Activated CD8-positive, alpha-beta T cell treated with anti-CD3 and anti-CD28 coated beads for 36 hours (primary cell): ENCODE measurements at places on chromosomes 1 and 21.
A peak's percentile ranks its signal among the peaks of the same experiment; 100 is the strongest.

GRCh38 chr1:160853014-160853413, 9.7 kb downstream of the CD244 start:
- no peak overlapping the region for H3K4me3 ChIP-seq
- no peak overlapping the region for H3K27ac ChIP-seq
- peaks cover 13% of the 10 kb centered on the region for H3K4me1 ChIP-seq
- no peaks in the 10 kb centered on the region for H3K36me3 ChIP-seq
- H3K27me3 ChIP-seq = no peaks in the 10 kb centered on the region

- no peaks in the 10 kb centered on the region for H3K27me3 ChIP-seq
- peak; percentile 70 for DNase-seq
- H3K4me1 ChIP-seq = peaks cover 7% of the 10 kb centered on the region
- H3K27ac ChIP-seq = no peak overlapping the region
Observed at GRCh38 chr1:205430696-205431305, 8.9 kb upstream of the LEMD1 start.

GRCh38 chr21:35026617-35027562, 22.2 kb downstream of the RUNX1 start:
- peaks cover 14% of the 10 kb centered on the region for H3K36me3 ChIP-seq
- no peaks in the 10 kb centered on the region for H3K27me3 ChIP-seq
- peak overlapping the region; percentile 97 for H3K27ac ChIP-seq

GRCh38 chr1:19073311-19074186, 117.1 kb upstream of the IFFO2 start:
- H3K36me3 ChIP-seq = peaks cover 48% of the 10 kb centered on the region
- H3K27me3 ChIP-seq = no peaks in the 10 kb centered on the region
- no peak overlapping the region for H3K4me3 ChIP-seq
- peaks cover 33% of the 10 kb centered on the region for H3K4me1 ChIP-seq

DNA sequence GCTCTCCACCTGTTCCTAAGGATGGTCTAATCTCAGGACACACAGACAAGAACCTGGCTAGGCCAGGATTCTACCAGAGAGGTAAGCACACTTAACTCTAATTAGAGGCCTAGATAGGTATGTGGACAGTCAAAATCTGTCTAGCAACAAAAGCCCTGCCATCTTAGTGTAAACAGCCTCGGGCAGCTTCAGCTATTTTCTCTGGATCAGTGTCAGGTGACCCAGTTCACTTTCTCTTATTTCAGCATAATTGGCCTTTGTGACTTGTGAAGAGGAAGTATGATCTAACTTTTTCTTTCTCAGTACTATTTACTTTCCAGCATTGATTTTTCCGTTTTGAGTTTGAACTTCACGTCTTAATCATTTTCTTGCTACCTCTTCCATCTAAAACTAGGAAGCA, 217.7 kb downstream of the CRB1 start:
- H3K27ac ChIP-seq = no peak overlapping the region
- DNase-seq = no peak
- H3K4me3 ChIP-seq = no peak overlapping the region
- peaks cover 13% of the 10 kb centered on the region for H3K4me1 ChIP-seq

- no peak for DNase-seq
- no peaks in the 10 kb centered on the region for H3K4me1 ChIP-seq
- H3K4me3 ChIP-seq = no peak overlapping the region
- no peaks in the 10 kb centered on the region for H3K27me3 ChIP-seq
Observed at GRCh38 chr1:208009706-208010444, 99.0 kb upstream of the CD34 start.

GRCh38 chr1:70134148-70134547, 71.2 kb downstream of the LRRC40 start:
- no peaks in the 10 kb centered on the region for H3K36me3 ChIP-seq
- no peaks in the 10 kb centered on the region for H3K4me1 ChIP-seq
- H3K27ac ChIP-seq = no peak overlapping the region
- H3K27me3 ChIP-seq = peaks cover 9% of the 10 kb centered on the region

DNA sequence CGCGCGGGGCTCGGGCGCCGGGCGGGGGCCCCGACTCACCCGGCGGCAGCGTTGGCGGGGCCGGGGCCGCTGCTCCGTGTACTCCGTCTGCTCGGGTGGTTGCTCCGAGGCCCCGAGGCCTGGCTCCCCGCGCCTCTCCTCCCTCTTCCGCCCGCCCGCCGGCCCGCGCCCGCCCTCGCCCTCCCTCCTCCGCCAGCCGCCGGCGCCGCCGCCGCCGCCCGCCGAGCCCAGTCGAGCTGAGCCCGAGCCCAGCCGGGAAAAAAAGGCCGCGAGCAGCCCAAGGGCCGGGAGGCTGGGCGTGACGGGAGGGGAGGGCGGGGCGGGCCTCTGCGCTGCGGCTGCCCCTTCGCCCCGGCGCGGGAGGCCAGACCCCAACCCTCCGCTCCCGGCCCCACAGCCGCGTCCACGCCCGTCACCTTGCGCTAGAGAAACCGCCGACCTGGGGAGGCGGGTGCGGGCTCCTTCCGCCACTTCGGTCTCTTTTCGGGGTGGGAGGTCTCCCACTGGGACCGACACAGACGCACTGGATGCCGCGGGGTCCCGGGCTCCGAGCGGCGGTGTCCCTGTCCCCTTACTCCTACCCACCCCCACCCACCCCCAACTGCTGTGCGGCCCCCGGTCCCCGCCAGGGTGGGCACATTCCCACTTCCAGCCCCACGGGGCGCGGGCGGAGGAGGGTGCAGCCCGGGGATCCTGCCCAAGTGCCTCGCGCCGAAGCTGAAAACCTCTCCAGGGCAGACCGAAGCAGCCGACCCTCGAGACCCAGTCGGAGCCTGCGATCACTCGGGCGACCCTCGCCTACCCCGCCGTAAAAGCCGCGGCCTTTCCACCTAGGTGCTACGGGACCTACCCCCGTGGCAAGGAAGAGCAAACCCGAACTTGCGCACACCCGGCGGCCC, at the start of gene CERS2:
Gene CERS2 (minus strand): TSS at position 256 of the 899 bp plus-strand sequence. CDS start 5,745 bp downstream, outside the sequence.
- H3K27me3 ChIP-seq = no peaks in the 10 kb centered on the region
- H3K36me3 ChIP-seq = peaks cover 22% of the 10 kb centered on the region
- H3K4me1 ChIP-seq = peaks cover 66% of the 10 kb centered on the region
- H3K4me3 ChIP-seq = peak within 1 kb of the TSS; percentile 91
- H3K27ac ChIP-seq = peak within 1 kb of the TSS; percentile 90

DNA sequence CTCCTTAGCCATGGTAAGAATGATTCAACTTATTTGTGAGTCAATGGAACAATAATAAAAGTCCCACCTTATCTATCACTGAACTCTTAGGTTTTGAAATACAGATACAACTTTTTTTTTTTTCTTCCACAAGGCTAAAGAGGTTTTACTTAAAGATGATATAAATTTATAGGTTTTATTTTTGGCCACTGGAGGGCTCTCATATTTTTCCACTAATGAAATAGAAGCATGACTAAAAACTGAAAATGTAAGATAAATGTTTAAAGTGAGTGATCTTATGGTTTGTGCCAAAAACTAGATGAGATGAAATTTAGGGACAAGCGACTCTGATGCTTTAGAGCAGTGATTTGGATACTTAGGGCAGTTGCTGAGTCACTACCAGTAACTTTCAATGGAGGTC, 499.0 kb downstream of the NUF2 start:
- H3K27ac ChIP-seq = no peak overlapping the region
- no peaks in the 10 kb centered on the region for H3K4me1 ChIP-seq
- no peaks in the 10 kb centered on the region for H3K27me3 ChIP-seq
- H3K36me3 ChIP-seq = no peaks in the 10 kb centered on the region
- no peak overlapping the region for H3K4me3 ChIP-seq

DNA sequence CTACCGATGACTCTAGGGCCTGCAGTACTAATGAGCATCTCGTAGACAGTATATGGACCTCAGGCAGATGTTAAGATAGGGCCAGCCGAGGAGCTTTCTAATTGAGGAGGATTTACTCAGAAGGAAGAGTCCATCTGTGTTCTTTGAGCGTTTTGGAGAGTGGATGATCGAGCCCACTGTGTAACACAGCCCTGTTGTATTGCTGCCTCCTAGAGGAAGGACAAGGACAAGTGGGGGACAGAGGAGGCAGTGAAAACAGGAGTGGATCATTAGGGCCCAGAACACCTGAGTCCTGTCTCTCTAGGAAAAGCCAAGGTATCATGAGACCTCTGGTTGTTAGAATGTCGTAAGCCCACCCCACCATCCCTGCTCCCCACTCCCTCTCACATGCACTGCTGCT, 62.9 kb downstream of the TBX19 start:
- peaks cover 42% of the 10 kb centered on the region for H3K4me1 ChIP-seq
- H3K36me3 ChIP-seq = peaks cover 2% of the 10 kb centered on the region
- no peak overlapping the region for H3K27ac ChIP-seq
